HuH-7 (cell line): ENCODE measurements at places on chromosomes 1 and 21.

DNA sequence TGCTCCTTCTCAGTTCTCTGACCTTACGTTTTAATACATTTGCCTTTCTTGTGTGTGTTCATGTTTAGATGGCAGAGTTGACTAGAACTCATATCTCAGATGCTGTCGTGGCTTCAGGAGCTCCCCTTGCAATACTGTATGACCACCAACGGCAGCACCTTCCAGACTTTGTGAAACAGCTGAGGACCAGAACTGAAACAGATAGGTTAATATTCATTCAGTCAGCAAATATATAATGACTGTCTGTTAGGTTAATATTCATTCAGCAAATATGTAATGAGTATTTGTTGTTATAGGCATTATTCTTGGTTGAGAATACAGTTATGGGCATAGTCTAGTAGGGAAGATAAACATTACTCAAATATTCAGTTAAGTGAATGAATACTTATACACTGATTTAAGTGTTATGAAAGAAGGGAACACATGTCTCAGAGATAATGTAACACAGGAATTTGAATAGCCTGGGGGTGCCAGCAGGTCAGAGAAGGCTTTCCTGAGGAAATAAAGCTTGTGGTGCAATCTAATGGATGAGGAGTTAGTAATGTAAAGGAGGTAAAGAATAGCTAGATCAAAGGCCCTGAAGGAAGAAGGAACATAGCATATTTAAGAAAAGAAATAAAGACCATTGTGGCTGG is 88.5 kb downstream of the CEP350 start:
- no peak for DNase-seq

- no peak for DNase-seq
Observed at GRCh38 chr21:43717967-43718871, 710 bp upstream of the PDXK start.

DNA sequence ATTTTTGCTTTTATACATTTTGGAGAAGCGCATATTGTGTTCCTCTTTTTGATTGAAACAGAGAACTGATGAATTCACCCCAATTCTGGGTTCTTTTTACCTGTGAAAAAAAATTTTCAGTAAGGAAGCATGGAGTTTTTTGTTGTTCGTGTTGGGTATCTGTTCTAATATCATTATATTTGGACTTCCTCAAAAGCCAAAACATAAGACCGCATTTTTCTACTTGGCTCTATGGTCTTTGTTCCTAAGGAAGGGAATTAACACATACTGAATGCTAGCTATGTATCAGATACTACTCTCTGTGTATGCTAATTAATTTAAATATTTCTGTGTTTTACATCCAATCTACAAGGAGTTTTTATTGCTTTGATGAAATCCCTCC is 12.9 kb downstream of the EPB41 start:
- no peak for DNase-seq

- DNase-seq = no peak
Observed at GRCh38 chr1:39733161-39733560, 5.5 kb upstream of the PPIE start.

DNA sequence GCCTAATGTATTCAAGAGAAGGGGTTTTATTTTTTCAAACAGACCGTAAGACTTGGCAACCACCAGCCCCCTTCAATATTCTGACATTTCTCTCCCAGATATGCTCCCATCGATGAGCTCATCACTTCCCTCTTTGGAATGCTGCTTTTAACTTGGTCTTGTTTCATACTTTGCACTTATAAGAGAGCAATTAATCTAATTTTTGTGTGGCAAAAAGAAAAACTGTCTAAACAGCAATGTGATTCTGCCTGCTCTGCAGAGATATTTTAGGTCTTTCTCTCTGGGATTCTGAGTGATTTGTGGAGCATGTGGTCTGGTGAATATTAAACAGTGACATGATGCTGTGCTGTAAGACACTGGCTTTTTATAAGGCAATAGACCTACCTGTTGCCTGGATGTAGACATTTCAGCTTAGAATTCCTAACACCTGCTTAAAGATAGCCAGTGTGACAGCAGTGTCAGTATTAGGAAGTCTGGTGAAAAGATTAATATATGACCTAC is 284.8 kb downstream of the BACH1 start:
- DNase-seq = no peak

- DNase-seq = no peak
Observed at GRCh38 chr1:9086796-9087195, 17.4 kb upstream of the SLC2A5 start.

DNA sequence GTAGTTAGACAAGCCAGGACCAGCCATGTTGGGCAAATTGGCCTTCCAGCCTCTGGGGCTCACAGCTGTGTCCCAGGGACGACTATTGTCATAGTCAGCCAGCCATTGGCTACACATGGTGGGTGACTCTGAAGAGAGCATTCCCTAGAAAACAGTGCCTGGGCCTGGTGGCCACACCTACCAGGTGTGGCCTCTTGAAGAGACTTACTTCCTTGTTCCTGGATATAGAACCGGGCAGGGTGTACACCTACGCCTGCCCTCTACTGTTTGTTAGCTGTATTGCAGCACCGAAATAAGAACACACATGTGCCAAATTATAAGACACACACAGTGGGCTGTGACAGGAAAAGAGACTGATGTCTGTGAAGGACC is 134.6 kb upstream of the ARHGEF16 start:
- peak; percentile 98 for DNase-seq

GRCh38 chr1:34479731-34480130 is 275.1 kb upstream of the GJB5 start:
- DNase-seq = no peak

GRCh38 chr1:47635597-47635996 is 197.8 kb downstream of the FOXD2 start:
- no peak for DNase-seq

DNA sequence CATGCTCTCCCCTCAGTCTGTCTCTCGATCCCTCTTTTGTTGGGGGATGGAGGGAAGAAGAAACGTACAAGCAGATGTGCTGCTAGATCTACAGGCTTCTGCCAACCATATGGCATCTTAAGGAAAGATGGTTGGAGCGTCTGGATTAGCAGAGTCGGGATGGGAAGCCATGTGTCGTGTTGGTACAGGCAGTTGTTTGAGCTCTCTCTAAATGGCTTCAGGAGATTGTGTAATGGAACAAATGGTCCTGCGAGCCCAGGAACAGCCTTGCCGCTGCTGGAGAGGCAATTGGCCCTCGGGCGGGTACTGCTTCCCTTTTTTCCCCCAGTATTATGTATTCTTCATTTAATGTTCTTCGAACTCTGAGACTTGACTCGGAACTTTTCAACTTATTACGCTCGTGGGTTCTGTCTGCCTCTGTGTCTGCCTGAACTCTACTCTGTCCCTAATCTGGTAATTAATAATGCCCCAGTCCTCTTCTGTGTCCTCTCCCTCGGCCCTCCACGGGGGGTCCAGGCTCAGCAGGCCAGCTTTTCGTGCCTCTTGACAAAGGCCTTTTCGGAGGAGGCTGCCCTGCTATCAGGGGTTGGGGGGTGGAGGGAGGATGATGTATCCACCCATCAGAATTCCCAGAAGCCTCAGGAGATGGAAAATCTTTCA is 215.3 kb downstream of the SDCCAG8 start:
- no peak for DNase-seq

- no peak for DNase-seq
Observed at GRCh38 chr1:63868268-63868781, 94.5 kb downstream of the ROR1 start.

DNA sequence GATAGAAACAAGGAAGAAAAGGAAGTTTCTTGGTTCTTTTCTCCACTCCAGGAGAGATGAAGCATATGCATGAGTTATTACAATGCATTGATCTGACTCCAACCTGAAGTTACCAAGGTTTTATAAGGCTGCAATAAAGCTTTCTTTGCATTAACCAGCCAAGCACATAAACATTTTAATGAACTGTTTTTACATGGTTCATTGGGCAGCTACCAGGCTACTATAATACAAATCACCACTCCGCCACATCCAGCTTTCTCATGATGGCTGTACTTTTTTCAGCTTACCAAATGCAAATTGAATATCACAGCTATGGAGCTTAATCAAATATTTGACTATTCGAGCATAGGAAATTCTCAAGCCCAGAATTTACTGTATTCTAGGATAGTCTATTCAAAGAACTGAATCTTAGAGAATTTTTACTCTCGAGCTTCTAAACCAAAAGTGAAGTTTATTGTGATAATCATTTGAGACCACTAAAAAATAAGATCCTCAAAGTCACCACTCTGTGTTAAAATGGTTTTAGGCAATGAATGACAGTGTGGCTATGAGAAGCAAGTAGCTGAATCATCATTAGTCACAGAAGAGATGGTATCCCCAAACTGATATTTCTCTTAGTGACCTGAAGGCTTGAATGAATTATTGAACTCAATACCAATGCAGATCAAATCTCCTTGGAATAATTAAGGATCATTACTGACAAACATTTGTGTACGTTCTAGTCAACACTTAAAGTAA is 58.6 kb upstream of the ZNF281 start:
- DNase-seq = no peak

DNA sequence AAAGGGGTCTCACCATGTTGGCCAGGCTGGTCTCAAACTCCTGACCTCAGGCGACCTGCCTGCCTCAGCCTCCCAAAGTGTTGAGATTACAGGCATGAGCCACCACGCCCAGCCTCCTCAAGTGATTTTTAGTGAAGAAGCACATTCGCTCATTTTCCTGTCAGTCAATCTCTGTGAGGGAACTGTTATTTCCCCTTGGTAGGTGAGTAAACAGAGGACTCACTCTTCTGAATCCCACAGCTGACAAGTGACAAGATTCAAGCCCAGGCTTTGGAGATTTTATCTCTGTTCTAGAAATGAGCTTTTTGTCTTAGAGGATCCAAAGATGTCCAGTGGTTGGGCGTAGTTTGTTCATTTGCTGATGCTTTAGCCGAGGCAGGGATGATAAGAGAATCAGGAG is 43.9 kb upstream of the TACSTD2 start:
- no peak for DNase-seq

- DNase-seq = no peak
Observed at GRCh38 chr1:11930571-11931445, 3.7 kb upstream of the PLOD1 start.

DNA sequence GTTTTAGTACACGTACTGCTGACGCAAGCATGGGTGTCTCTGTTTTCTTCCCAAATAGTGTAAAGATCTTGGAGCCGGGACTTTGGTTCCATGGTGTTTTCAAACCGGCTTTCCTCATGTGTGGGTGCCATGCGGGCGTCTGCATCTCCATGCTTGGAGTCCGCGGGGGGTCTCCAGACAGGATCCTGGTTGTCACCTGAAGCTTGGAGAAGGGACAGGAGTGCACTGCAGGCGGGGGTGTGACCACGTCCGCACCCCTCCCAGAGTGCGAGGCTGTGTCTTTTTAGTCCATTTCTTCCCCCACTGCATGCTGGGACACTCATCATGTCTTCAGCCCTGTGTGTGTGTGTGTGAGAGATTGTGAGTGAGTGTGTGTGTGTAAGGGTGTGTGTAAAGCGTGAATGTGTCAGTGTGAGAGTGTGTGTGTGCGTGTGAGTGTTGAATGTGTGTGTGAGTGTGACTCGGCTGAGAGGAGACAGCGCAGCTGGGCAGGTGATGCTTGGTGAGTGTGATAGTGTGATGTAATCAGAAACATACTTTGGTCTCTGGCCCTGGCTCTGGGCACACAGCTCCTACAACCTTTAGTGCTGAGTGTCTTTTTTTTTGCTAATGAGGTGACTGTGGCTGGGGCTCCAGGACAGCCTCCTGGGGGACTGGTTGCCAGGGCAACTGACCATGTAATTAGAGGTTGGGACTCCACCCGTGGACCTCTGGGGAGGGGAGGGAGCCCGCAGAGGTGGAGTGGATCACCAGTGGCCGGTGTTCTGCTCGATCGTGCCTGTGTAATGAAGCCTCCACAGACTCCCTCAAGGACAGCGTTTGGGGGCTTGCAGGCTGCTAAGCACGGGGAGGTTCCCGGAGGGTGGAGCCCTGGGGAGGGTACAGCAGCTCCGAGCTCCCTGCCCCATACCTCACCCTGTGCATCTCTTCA is 55.1 kb downstream of the AGPAT3 start:
- no peak for DNase-seq

DNA sequence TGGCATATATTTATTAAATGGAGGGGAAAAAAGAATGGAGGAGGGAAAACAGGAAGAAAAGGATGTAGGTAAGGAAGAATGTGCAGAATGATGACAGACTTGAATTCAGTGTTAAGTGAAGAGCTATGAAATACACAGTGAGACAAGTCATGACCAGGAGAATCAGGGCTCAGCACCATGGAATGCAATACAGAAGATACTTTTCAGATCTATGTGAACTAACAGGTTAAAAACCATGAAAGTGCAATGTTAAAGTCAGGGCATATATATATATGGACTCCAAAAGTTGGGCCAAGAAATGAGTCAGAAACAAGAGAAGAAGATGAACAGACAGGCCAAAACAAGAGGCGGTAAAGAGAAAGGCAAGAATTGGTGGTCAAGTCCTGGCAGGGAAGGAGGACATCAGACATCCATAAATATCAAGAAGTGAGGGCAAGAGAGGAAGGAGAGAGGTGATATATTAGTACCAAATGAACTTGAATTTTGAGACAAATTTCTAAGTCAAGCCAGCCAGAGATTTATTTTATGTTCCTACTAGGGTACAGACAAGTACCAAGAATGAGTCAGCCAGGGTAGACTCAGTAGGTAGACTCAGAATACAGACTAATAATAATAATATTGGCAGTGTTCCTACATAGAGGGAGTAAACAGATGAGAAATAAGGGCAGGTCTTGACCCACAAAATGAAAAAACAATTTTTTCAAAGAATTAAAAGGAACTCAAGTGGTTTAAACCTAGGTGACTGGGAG is 39.5 kb upstream of the MCOLN3 start:
- no peak for DNase-seq

DNA sequence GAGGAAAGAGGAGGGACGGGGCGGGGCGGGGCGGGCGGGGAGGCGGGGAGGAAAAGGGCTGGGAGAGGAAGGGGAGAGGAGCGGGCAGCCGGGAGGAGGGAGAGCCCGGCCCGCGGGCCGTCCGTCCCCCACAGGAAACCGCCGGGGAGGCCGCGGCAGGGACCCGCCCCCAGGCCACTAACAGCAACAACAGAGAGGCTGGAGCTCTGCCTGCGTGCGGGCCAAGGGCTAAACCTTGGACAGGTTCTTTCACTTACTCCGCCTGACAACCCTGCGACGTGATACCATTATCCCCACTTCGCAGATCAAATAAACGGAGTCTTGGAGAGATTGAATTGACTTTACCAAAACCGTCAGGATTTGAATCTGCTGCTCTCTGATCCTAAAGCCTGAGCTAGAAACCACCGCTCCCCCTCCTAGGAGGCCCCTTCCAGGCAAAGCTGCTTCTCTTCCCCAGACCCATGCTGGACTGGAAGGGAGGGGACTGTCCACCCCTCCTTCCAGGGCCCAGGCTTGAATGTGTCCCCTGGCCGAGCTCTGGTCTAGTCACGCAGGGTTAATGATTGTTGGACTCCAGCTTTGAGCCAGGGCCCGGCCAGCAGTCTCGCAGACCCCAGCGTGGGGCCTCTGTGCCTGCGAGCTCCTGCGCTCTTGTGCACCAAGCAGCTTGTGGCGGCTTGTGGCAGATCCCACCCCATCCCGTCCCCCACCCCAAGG is at the start of gene EVA1B:
Gene EVA1B (minus strand): TSS at position 10 of the 717 bp plus-strand sequence. CDS start 608 bp downstream, outside the sequence.
- peak; percentile 87 for DNase-seq

GRCh38 chr1:212760126-212760823 is 31.3 kb downstream of the NSL1 start:
- DNase-seq = peak; percentile 44

- DNase-seq = no peak
Observed at GRCh38 chr1:171643156-171643555, 9.3 kb downstream of the MYOC start.
